ENCODE measurements at places on chromosomes 1 and 21. TPM values are rescaled to one million over a fixed set of nuclear protein-coding genes. Genes with fewer than 3 reads are reported as not detected.

Gene RORC
- not detected for total RNA-seq

Gene LCE1B
- not detected for total RNA-seq

Gene UBXN10
- not detected for total RNA-seq

Gene AMY2A
- not detected for total RNA-seq

Gene SCAMP3
- total RNA-seq, result 58.7 TPM

Gene TMEM125
- not detected for total RNA-seq

Gene GJA8
- not detected for total RNA-seq

Gene CLIC4
- 612 TPM for total RNA-seq

Gene MTARC2
- 7.9 TPM for total RNA-seq

Gene PCP4
- not detected for total RNA-seq

Gene SPRR2G
- not detected for total RNA-seq

Gene RNF186
- not detected for total RNA-seq

Gene ATAD3C
- total RNA-seq, result 0.66 TPM

Gene DSCAM
- total RNA-seq, result not detected

Gene CD48
- total RNA-seq, result not detected

Gene EPHX1
- 16.6 TPM for total RNA-seq

Gene MYOG
- not detected for total RNA-seq

Gene SLC25A34
- 0.26 TPM for total RNA-seq

Gene NLRP3
- total RNA-seq, result 1.1 TPM

Gene OR2L8
- total RNA-seq, result not detected

Gene UBE2J2
- 25.6 TPM for total RNA-seq

All from aortic smooth muscle cell (primary cell).